ENCODE measurements at places on chromosomes 12 and 14.

- DNase-seq: no peak
Measured at GRCh38 chr14:95370076-95370475, 50.4 kb upstream of the CLMN start.

DNA sequence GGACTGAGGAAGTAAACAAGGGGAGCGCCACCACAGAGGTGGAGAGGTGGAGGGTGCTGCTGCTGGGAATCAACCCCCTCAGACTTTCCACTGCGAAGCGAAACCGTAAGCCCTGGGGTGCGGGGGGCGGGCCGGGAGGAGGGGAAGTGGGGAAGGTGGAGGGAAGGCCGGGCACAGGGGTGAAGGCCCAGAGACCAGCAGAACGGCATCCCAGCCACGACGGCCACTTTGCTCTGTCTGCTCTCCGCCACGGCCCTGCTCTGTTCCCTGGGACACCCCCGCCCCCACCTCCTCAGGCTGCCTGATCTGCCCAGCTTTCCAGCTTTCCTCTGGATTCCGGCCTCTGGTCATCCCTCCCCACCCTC, at the start of gene LAG3:
Gene LAG3 (plus strand): TSS at position 190 of the 365 bp plus-strand sequence. CDS start 333 bp downstream, outside the sequence.
- no peak for DNase-seq

- no peak for DNase-seq
Measured at GRCh38 chr12:66915306-66915904, 236.5 kb upstream of the GRIP1 start.

GRCh38 chr12:20382117-20382516, 13.8 kb downstream of the PDE3A start:
- no peak for DNase-seq

GRCh38 chr14:73824536-73824935, 27.1 kb upstream of the PTGR2 start:
- DNase-seq: no peak

DNA sequence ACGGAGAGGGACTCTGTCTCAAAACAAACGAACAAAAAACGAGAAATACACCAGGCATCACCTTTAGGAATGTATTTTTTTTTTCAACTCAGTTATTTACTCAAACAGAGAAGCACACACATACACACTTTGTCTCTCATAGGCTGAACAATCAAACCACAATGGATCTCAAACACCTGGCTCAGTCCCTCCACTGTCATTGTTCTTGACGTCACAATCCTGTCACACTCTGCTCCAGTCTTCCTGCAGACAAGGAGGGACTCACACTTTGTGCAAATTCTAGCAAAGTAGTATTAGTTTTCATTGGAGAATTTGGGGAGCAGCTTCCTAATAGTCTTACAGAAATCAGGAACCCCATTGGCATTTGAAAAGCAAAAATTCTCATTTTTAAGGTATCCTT, 727.8 kb downstream of the BCL11B start:
- no peak for DNase-seq

DNA sequence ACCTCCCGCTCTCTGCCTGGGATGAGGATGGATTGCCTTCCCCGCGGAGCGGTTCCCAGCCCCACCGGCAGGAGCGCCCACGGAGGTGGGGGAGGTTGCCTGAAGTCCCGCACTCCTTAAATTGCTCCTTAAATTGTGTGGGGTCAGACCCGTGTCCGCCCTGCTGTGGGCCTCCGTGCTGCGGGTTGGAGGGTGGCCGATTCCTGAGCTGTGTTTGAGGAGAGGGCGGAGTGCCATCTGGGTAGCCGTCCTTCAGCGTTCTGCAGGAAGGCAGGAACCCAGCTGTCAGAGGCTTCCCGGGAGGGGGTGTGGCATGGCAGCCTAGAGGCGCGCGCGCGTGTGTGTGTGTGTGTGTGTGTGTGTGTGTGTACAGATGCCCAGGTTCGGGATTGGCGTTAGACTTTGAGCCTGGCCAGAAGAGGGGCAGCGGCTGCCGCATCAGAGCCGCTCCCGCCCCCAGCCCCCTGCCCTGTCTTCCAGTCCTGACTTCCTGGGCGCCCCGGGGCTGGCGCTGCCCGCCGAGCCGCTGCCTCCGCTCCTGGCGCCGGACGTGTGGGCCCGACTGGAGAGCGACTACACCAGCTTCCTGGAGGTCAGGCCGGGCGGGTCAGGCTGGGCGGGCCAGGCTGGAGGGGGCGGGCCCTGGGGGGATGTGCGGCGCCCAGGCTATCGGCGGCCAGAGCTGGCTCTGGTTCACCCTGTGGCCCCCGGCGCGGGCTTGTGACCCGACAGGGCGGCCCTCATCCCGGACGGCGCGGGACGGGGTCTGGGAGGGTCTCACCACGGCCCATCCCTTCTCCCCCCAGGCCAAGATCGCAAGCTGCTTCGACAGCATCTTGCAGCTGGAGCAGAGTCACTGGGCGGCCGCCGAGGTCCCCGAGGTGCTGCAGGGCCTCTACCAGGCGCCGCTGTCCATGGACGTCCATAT, 9.2 kb downstream of the EXOC3L4 start:
- no peak for DNase-seq

DNA sequence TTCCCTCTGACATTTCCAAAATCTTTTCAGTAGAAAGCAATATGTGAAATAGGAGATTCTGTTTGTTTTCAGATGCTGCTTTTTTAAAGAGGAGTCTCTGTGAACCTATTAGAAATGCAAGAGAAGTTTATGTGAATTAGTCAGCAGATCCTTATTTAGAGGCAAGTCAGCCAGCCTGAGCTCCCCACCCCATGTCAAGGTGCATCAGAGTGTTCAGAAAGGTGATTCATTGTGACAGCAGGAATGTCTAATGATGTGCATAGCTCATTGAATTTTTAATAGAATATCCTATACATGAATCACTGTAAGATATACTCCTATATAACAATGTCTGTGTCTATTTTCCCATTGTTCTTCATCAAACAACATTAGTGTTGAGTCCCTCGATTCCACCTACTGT, 1222.4 kb upstream of the USP15 start:
- no peak for DNase-seq

GRCh38 chr12:61821381-61821780, 438.8 kb upstream of the USP15 start:
- no peak for DNase-seq

DNA sequence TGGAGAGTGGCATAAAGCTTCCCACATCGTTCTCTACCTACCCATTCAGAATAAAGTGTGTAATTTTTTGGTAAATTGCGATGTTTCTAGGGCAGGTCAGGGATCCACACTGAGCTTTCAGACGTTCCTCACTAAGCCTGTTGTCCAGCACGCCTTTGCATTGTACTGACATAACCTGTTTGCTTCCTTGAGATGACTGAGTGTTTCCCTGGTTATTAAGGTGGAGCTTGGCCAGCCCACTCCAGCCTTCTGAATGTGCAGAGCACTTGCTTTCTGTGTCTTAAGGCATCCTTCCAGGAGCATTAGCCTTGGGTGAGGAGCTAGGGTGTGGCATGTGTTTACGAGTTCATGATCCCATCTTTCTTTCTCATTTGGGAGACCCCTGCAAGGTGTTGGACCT, 96.4 kb downstream of the TMEM260 start:
- DNase-seq: no peak

GRCh38 chr14:62626416-62626815, 418.8 kb downstream of the KCNH5 start:
- no peak for DNase-seq

- no peak for DNase-seq
Measured at GRCh38 chr12:716506-716905, 35.9 kb upstream of the WNK1 start.

DNA sequence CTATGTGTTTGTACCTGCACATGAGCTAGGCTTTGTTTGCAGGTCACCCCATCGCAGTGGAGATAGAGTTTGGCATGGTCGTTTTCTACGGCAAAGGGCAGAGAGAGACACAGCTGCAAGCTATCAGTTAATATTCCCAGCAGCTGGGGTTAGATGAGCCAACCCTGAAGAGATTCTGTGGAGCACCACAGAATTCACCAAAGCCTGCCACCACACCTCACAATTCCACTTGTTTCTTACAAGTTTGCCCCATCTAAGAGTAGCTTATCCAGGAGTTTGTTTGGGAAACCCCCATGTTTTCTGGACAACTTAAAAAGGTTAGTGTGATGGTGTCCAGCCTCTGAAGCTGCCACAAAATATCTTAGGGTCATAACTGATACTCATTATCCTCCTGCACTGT, 20.0 kb upstream of the HIF1A start:
- DNase-seq: no peak
